ENCODE measurements at places on chromosomes 4 and X.

GRCh38 chr4:152806501-152807125 lies 26.9 kb downstream of the ARFIP1 start:
- no peak for DNase-seq

- DNase-seq = no peak
These were observed 457.4 kb downstream of the SMARCA1 start for GRCh38 chrX:129065895-129066294.

DNA sequence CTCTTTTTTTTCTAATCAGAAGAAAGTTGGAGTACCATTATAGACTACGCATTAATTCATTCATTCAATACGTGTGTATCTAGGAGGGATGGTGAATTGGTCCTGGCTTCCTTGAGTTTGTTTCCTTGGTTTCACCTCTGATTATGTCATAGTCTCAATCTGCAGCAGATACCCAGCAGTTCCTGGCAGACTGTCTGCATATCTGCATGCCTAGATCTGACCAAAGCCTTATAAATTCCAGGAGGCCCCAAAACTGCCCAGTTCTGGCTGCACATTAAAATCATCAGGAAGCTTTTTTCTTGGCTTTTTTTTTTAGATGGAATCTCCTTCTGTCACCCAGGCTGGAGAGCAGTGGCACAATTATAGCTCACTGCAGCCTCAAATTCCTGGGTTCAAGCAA lies 27.2 kb upstream of the SLC34A2 start:
- no peak for DNase-seq

DNA sequence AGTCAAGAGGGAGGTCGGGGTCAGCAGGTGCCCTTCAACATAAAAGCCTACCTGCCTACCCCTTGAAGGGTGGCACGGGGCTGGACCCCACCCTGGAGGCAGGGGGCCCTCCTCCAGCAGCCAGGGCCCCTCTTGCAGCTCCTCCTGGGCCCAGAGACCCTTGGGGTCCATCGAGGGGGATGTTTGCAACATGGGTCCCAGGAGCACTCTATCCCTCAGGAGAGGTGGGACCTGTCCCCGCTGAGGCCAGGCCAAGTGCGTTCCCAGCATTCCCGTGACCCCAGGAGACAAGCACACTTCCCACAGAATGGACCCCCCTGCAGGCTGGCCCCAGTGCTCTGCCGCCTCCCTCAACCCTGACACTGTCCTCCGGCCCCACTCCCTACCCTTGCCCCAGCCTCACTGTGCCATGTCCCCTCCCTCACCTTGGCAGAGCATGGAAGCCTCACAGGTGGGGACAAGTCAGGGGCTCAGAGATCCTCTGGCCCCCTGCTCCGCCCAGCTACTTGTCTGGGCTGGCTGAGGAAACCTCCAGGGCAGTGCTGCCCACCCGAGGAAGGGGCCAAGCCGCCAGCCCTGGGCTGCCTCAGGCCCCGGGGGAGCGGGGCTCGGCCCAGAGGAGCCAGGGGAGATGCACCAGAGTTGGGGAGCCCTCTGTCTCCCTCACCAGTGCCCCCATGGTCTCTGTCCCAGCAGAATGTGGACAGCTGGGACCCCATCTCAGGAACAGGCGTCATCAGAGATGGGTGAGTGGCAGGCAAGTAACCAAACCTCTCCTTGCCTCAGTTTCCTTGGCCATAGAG lies 2.2 kb downstream of the MXD4 start:
- no peak for DNase-seq

DNA sequence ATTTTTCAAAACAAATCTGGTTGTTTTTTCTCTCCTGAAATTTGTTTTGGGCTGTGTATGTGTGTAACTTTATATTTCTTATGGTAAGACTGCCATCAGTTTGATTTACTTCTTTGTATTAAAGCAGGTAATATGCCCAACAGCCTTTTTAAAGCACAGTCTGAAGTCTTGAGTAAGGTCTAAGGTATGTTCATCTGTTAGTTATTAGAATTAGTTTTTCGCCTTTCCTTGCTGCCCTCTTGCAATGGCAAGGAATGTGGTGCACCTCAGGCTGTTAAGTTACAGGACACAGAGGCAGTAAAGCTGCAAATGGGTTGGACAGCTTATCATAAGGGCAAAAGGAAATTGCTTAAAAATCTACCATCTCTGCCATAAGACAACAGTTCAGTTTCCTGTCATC lies 71.8 kb downstream of the METTL14 start:
- no peak for DNase-seq

DNA sequence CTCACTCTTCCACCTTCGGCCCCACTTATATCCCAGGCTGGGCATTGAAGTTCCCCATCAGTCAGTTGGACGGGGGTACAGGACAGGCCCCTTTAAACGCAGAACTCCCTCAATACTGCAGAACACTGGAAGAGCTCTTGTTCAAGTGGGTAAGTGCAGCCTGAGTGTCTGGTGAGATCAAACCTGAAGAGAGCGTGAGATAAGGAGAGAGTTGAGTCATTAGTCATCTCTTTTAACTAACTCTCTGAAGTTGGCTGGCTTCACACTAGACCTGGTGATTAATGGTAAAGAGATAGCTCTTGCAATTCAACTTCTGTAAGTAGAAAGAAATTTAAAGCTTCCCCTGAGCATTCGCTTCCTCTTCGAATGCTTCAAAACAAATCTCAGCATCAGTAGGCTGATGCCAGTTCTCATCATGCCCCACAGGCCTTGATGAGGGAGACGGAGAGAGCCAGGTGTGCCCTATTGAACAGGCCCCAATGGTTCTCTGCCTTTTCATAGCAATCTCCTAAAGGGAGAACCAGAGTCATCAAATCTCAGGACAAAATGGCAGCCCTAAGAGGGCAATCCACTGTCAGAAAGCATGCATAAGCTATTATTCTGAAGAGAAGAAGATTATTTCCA lies 41.0 kb upstream of the JADE1 start:
- DNase-seq = peak; percentile 66

DNA sequence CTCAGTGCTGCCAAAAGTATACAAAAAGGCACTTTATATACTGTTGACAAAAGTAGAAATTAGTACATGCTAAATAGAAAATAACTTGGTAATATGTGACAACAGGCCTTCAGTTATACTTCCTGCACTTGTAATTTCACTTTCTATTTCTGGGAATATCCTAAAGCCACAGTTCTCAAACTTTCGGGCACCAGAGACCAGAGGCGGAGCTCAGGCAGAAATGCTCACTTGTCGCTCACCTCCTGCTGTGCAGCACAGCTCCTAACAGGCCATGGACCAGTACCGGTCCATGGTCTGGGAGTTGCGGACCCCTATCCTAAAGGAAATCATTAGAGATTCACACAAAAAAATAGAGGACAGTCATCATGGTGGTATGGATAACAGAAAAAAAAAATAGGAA lies 25.7 kb downstream of the ACSL4 start:
- DNase-seq = no peak

DNA sequence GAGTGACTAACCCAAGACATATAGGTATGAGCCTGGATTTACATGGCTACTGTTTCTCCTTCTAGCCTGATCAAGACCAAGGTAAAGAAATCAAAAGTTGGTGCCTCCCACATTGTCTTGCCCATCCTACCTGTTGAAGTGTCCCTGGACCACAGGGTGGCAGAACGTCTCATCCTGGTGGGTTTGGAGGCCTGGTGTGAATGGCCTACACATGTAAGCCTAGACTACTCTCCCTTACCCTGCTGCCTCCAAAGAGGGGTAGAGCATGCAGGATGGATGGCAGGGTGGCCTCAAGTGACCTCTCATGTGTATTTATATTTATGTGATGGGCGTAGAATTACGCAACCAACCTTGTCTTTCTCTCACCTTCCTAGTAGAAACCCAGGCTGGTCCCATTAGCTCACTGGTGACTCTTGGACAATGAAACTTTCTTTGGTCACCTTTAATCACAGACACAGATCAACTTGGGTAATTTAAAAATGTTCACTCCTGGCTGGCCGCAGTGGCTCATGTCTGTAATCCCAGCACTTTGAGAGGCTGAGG lies 73.3 kb upstream of the SOD3 start:
- no peak for DNase-seq

- no peak for DNase-seq
These were observed 347.6 kb downstream of the FAM47A start for GRCh38 chrX:33784548-33784947.

DNA sequence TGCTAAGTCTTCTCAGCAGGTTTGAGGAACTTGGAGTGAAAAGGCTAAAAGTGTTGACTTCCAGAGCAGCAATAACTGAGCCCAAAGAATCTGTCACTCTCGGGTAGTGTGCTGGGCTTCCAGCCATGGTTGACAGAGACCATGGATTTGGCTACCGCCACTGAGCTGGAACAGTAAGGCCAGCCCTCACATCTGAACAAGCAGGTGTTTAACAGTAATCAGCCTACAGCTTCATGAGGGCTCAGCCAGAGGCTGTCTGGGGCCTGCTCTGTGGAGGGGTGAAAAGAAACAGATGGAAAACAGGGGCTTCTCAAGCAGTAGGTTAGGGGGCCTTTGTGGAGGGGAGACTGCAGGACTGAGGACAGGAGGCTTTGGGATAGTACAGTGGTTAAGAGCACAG lies 14.9 kb downstream of the RASL11B start:
- no peak for DNase-seq

DNA sequence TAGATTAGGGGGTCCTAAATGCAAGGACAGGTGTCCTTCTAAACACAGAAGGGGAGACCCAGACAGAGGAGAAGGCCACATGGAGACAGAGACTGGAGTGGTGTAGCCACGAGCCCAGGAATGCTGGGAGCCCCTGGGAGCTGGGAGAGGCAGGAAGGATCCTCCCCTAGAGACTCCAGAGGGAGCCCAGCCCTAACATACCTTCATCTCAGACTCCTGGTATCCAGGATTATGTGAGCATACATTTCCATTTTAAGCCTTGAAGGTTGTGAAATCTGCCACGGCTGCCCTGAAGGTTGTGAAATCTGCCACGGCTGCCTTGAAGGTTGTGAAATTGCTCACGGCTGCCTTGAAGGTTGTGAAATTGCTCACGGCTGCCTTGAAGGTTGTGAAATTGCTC lies 148.4 kb downstream of the ASMT start:
- DNase-seq = no peak

DNA sequence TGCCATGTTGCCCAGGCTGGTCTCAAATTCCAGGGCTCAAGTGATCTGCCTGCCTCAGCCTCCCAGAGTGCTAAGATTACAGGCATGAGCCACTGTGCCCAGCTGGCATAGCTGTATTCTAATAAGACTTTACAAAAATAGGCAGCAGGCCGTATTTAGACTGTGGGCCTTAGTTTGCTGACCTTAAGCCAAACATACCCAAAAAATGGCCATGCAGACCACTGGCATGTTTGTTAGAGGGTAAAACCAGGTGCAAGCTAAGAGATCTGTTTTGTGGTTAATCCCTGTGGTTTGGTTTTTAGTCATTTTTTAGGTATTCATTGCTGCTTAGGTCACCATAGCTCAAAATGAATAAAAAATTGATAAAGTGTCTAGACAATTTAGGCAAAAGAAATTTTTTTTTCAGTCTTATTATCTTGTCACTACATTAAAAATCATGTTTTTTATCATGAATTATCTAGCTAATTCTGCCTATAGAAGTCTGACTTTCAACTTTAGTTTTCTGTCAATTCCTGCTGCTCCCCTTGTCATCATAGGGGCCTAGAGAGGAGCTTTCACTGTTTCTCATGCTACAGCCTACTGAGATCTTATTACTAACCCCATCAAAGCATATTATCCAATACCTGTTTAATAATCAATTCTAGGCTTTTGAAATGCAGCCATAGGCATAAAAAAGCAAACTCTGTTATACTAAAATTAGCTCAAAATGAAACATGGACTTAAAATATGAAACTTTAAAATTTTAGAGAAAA lies 7.5 kb upstream of the SPINK2 start:
- no peak for DNase-seq

DNA sequence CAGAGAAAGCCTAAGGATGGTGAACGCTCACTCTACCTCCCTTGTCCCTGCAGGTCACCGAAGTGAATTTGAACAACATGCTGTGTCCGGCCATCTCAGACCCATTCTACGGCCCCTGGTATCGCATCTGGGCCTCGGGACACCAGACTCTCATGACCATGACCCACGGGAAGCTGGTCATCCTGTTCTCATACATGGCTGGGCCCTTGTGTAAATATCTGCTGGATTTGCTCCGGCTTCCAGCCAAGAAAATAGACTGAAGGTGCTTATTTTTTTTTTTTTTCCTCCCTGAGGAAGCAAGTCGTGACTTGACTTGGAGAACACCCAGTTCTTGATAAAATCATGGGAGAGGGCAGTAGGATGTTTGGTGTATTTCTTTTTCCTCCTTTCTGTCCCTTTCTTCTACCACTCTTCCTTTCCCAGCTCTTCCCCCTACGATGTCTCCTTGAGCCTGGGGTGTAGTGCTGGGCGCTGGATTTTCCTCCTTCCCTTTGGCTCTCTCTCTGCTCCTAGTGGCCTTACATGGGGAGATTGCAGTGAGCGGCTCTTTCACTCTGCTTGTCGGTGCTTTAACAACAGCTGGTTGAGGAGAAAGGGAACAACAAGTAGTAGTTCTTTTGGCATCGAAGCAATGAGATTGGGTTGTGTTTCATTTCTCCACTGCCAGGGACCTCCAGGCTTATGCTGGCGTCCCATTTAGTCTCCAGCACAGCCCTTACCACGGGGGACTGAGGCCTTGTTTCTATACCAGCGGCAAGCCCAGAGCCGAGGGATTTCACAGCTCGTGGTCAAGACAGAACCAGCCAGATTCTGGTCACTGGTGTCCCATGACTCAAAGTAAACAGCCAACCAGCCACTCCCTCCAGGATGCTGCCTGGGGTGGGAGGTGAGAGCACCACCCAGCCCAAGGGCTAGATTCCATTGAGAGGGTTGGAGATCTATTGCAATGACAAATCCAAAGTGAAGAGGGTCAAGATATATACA lies 144.4 kb downstream of the AMMECR1 start:
- DNase-seq = peak; percentile 75

GRCh38 chr4:141009129-141009528 lies 124.1 kb downstream of the RNF150 start:
- DNase-seq = no peak

DNA sequence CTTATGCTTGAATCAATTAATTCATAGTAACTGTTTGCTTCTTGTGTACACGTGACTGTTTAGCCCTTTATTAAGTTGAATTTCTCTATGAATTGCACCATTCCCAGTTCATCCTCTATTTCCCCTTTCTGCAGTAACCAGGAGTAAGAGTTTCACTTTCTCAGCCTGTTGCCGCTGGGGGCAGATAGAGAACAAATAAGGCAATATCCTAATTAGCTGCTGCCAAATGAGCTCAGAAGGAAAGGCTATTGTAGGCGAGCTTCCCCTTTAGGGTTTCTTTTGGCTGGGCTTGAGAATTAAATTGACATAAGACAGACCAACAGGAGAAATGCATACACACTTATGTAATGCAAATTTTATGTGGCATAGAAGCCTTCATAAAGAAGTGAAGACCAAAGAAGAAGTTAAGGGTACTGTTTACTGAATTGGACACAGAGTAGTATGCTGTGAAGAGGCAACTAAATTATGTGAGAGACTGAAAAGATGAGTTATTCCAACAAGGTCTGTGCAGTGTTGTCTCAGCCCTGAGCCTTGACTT lies 1594.7 kb downstream of the TECRL start:
- DNase-seq = no peak

DNA sequence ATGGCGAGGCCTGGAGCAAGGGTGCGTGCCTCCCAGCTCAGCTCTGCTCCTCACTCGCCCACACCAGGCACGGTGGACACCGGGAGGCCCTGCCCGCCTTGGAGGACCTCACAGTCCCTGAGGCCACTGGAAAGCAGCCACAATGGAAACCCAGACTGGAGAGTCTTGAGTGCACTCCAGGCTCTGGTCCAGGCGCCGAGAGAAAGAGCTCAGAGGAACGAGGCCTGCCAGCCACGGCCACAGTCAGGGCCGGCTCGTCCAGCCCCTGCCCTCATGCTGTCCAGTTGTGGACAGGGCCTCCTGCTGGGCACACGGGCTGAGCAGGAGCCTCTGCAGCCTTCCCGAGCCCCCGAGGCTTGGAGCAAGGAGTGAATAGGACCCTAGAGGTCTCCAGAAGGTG lies 53.3 kb upstream of the GRPEL1 start:
- DNase-seq = no peak

Measured in bronchial epithelial cell (primary cell).